ENCODE measurements at places on chromosomes 4 and X.

DNA sequence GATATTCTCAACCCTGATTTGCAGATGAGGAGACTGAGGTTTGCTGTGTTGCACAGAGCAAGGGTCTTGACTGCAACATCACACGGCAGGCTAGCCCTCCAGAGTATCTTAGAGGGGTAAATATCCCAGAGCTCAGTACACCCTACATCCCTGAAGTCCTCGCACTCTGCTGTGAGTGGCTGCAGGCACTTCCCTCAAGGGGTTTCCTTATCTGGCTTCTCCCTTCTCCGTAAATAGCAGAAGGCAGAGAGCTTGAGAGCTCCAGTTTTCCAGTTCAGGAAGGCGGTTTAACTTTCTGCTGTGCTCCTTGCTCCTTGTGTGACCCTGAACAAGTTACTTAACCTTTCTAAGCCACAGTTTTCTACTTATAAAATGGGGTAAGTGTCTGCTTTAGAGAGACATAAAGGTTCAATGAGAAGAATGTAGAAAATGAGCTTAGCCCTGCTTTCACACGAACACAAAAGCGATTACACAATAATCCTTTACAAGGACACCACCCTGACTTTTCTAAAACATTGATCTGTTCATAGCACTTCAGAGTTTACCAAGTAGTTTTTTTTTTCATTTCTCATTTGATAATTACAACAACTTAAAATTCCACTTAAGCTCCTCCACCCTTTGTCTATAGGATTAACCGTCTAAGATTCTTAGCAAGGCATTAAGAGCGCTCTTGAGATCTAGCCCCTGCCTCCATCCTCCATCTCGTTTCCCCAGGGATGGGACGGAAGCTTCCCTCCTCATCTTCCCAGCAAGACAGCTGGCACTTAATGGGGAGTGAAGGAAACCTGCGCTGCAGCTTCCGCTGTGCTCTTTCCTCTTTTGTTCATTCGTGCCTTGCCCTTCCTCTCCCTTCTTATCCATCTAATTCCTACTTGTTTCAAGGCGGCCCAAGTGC lies 68.4 kb downstream of the TAPT1 start:
- no peak for DNase-seq

- no peak for DNase-seq
Observed at GRCh38 chrX:42715701-42716262, 62.2 kb downstream of the PPP1R2C start.

DNA sequence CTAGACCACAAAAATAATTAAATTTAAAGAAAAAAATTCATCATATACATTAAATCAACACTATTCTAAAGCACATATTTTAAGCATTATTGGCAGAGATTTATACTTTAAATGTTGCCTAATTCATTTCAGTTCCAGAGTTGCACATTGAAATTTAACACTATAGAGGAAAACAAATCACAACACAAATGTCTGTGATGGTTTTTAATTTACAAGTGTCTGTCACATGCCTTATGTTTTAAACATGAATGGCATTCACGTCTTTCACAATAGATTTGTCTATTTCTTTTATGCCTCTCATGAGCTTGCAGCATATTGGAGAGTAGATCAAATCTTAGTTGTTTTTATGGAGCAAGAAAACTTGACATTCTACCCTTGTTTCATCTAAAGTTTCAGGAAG lies 811.3 kb downstream of the NLGN4X start:
- no peak for DNase-seq

GRCh38 chr4:185669288-185669687 lies 134.0 kb upstream of the PDLIM3 start:
- DNase-seq, result no peak

GRCh38 chr4:56674984-56675383 lies 6.1 kb downstream of the HOPX start:
- DNase-seq, result no peak

GRCh38 chr4:147689067-147689466 lies 5.1 kb upstream of the PRMT9 start:
- DNase-seq, result no peak

DNA sequence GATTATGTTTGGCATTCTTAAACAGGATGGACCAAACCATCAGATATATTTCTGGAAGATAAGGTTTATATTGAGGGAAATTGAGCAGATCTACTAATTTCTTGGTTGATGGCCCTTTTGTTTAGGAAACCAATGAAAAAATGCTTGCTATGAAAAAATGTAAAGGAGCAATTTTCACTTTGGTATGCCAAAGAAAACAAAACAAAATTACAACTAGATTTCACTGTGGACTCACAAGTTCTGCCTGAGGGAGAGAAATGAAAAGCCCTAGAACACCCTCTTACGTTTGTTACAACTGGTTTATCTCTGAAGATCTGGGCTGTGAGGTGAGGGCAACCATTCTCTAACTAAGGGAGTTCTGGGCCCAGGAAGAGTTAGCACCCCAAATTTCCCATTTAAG lies 122.5 kb upstream of the IL15 start:
- DNase-seq, result no peak

DNA sequence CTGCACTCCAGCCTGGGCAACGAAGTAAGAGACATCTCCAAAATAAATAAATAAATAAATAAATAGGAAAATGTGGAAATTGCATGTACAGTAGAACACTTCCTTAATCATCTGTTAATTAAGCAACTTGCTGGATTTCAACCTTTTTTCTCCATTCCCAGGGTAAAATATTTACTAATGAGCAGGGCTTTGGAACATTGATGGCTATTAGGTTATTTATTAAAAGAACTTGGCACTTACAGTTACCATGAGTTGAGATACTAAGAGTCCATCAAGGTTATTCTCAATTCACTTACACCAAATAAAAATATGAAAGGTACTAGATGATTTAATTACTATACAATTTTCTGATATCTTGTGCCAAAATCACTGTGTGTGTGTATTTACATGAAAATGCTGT lies 607.1 kb downstream of the PCDH18 start:
- no peak for DNase-seq

- DNase-seq, result no peak
Observed at GRCh38 chrX:47467106-47467505, 15.9 kb downstream of the ZNF41 start.
